ENCODE measurements at places on chromosomes 7 and 10. TPM values are rescaled to one million over a fixed set of nuclear protein-coding genes. Genes with fewer than 3 reads are reported as not detected.

GRM3 gene
- total RNA-seq: not detected

DNA sequence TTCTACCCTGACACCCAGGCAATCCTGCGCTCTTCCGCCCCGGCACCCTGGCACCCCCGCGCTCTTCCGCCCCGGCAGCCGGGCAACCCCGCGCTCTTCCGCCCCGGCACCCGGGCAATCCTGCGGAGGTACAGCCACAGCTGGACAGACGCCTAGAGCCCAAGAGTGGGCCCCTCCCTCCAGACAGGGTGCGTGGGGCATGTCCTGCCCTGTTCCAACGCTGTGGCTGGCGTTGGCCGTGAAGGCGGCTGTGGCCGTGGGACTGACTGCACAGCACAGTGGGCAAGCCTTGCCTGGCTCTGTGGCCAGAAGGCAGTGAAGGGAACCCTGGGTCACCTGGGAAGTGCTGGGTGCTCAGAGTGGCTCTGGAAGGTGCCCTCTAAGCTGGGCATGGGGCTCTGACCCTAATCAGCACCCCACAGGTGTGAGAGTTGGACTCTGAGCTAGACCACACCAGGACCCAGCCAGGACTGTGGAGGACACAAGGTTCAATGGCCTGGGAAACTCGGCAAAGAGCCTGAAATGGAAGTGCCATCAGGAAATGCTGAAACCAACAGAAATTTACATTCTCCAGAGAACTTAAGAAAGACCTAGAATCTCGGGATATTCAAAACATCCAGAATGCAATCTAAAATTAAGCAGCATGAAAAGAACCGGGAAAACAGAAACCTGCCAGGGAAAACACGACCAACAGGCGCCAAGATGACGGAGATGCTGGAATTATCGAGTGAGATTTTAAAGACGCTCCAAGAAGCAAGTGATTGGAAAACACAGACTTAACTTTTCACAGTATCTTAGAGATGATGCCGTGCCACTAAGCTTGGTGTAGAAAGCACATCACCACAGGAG lies 253.6 kb downstream of the ELFN1 start:
- peaks cover 15% of the 10 kb centered on the region for H3K4me1 ChIP-seq
- H3K27ac ChIP-seq: no peak overlapping the region
- 0 out of 3 replicates have a peak, but pooled peaks cover 6% of the 10 kb centered on the region for H3K36me3 ChIP-seq
- H3K27me3 ChIP-seq: no peaks in the 10 kb centered on the region
- no peak for DNase-seq

DNA sequence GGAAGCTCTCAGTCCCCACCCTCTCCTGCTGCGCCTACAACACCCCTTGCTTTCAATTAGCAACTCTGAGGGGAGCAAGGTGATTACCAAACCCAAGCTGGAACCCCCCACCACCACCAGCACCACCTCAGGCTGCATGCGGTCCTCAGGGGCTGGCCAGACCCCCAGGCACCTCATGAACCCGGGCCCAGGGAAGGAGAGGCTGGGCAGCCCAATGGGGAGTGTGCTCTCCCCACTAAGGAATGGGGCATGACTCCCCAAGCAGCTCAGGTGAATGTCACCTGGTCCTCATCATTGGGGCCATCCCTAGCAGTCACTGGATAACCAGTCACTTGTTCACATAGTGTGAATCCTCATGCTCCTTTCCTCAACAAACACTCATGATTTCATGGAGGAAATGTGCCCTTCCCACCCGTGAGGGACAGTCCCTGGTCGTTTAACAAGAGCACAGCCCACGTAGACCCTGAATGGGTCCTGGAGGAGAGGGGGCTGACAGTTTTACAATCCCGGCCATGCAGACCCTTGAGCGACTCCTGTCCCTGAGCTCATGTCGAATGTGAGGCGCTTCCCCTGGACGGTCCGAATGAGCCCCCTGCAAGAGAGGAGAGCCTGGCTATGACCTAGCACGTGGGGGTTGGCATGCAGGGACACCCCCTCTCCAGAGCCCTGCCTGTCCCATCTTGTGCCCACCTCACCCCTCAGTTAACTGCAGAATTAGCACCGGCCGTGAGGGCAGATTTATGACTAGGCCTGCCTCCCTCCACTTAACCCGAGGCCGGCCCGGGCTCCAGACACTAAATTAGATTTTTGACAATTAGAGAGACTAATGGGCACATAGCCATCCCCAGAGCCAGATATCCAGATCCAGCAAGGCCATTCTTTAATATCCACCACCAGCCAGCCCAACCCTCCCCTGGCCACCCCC lies 29.1 kb downstream of the POLL start:
- H3K4me3 ChIP-seq: no peak overlapping the region
- no peaks in the 10 kb centered on the region for H3K27me3 ChIP-seq
- H3K4me1 ChIP-seq: peaks cover 9% of the 10 kb centered on the region

- peaks cover 70% of the 10 kb centered on the region for H3K27me3 ChIP-seq
- H3K4me3 ChIP-seq: no peak overlapping the region
- H3K36me3 ChIP-seq: no peaks in the 10 kb centered on the region
- no peak overlapping the region for H3K27ac ChIP-seq
Observed at GRCh38 chr7:98864731-98865453, 4.9 kb downstream of the TMEM130 start.

DNA sequence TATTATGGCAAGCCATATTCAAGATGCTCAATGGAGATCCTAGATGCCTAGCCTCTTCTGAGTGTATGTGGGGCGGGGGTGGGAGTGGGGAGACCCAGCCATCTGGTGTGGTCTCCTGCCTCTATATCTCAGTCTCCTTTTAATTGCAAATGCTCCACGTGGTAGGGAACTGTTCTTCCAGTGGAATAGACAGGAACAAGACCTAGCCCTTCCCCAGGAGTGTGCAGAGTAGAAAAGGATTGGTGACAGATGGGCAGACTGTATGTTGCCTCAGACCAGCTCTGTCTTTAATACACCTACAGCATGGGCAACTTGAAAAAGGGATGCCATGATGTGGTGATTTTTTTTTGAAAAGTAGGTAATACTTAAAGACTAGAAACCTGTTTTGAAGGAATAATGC lies 12.6 kb downstream of the CYP3A5 start:
- H3K36me3 ChIP-seq: no peaks in the 10 kb centered on the region
- no peaks in the 10 kb centered on the region for H3K27me3 ChIP-seq
- peaks cover 34% of the 10 kb centered on the region for H3K4me1 ChIP-seq
- no peak overlapping the region for H3K4me3 ChIP-seq
- no peak overlapping the region for H3K27ac ChIP-seq

PCGF6 gene
- total RNA-seq: 18.1 TPM

DNA sequence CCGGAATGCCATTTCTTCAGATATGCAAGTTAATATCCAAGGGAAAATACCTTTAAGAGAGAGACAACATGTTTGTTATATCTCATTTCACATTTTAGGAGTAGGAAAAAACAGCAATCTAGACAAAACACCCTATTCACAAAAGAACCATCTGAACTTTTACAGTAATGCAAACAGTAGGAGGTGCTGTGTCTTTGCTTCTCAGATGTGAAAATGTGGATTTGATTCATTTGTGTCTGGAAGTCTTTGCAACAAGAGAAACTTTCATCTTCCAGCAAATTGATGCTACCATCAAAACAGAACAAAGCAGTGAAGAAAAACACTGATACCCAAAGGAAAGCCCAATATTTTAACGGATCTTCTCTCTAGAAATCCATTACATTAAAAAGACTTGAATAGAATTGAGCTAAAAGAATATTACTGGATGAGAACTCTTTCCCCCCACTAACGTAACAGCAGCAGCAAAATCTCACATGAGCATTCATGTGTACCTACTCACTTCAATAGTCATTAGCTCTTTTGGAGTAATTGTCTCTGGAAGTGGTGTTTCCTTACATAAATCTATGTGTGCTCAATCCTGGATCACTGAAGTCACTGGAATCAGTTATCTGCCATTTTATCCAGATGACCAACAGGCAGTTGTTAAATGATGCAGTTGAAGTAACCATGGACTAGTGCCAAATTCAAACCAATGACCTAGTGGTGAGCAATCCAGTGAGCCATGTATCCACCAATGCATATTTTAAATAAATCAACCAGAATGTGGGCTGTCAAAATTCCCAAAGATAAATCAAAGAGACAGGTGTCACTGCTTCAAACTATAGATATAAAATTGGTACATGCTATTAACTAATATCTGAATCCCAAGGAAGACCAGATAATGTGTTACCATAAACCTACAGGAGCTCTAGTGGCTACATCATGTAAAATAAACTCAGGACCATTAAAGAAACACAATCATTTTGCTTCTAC lies 1.8 kb downstream of the SEMA3C start:
- no peaks in the 10 kb centered on the region for H3K4me1 ChIP-seq
- no peaks in the 10 kb centered on the region for H3K36me3 ChIP-seq
- DNase-seq: no peak
- H3K27ac ChIP-seq: no peak overlapping the region
- H3K4me3 ChIP-seq: no peak overlapping the region

GRCh38 chr10:79385392-79385795 lies 38.1 kb downstream of the PPIF start:
- peaks cover 10% of the 10 kb centered on the region for H3K27me3 ChIP-seq
- no peak overlapping the region for H3K4me3 ChIP-seq
- DNase-seq: peak; percentile 7
- peaks cover 24% of the 10 kb centered on the region for H3K4me1 ChIP-seq
- H3K36me3 ChIP-seq: no peaks in the 10 kb centered on the region

DNA sequence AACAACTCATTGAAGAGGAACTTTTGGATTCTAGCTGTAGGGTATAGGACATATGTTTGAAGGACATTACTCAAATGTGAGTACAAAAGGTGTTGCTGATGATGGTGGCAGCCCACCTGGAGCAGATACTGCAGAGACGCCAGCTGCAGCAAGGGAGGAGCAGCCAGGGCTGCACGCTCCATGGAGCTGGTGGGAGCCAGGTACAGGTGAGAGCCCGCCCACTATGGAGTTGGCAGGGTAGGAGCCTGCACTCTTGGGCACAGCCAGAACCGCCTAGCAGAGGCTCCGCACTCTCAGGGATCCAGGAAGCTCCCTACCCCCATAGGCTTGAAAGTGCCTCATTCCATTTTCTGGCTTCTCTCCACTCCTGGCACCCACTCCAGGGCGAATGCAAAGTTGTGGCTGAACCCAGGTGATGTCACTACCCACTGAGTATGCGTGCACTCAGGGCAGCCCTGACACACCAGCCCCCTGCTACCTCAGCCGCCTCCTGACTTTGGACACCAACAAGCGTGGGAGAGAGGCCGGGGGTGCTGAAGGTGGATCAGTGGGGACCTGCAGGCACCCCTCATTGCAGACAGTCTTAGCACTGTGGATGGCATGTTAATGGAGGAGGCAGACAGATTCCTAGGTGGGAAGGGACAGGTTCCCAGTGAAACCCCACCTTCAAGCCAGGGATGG lies 761.1 kb downstream of the IPMK start:
- no peak overlapping the region for H3K27ac ChIP-seq
- H3K36me3 ChIP-seq: no peaks in the 10 kb centered on the region
- no peak overlapping the region for H3K4me3 ChIP-seq

DNA sequence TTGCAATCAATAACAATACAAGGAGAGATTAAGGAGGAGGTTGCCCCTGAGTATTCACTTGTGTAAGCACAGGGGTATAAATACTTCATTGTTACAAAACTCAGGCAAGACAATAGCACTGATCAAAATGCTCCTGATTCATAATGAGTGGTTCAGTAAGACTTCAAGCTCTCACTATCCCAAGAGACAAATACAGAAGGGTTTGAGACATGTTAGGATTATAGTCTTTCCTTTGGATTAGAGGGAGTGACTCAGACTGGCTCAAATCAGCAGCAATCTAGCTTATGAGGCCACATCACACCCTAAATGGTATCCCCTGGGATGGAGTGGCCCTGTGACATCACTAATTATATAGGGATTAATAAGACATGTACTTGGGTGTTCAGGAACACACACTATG lies 167.2 kb upstream of the HGF start:
- no peak overlapping the region for H3K4me3 ChIP-seq
- no peaks in the 10 kb centered on the region for H3K4me1 ChIP-seq
- H3K36me3 ChIP-seq: no peaks in the 10 kb centered on the region
- no peaks in the 10 kb centered on the region for H3K27me3 ChIP-seq
- no peak overlapping the region for H3K27ac ChIP-seq
- DNase-seq: no peak

GRCh38 chr7:45239486-45239885 lies 81.9 kb downstream of the RAMP3 start:
- DNase-seq: no peak
- peaks cover 7% of the 10 kb centered on the region for H3K4me1 ChIP-seq
- no peak overlapping the region for H3K27ac ChIP-seq
- peaks cover 9% of the 10 kb centered on the region for H3K27me3 ChIP-seq

DNA sequence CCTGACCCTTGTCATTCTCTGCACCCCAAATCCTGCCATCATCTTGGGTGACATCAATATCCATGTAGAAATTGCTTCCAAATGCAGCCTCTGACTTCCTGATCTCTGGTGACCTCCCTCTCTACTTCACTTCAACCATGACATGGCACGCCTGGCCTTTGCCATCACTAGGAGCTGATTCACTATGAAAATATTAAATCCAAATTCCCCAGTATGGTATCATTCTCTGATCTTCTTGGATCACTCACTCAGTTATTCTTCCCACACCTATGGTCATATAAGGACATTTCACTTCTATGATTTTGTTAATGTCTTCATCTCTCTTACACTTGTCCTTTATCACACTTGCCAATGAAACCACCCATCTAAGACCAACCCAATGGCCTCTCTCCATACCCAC lies 73.7 kb upstream of the ODAD2 start:
- H3K4me1 ChIP-seq: no peaks in the 10 kb centered on the region
- DNase-seq: no peak
- no peaks in the 10 kb centered on the region for H3K36me3 ChIP-seq
- no peak overlapping the region for H3K27ac ChIP-seq
- no peak overlapping the region for H3K4me3 ChIP-seq

GRCh38 chr10:86258499-86258898 lies 108.1 kb downstream of the GRID1 start:
- peak; percentile 28 for DNase-seq
- no peaks in the 10 kb centered on the region for H3K36me3 ChIP-seq
- no peaks in the 10 kb centered on the region for H3K27me3 ChIP-seq
- H3K27ac ChIP-seq: no peak overlapping the region
- peaks cover 4% of the 10 kb centered on the region for H3K4me1 ChIP-seq
- H3K4me3 ChIP-seq: no peak overlapping the region

GRCh38 chr7:22295402-22296264 lies 61.3 kb downstream of the RAPGEF5 start:
- DNase-seq: no peak
- peaks cover 7% of the 10 kb centered on the region for H3K27me3 ChIP-seq
- H3K36me3 ChIP-seq: no peaks in the 10 kb centered on the region
- H3K4me1 ChIP-seq: no peaks in the 10 kb centered on the region
- no peak overlapping the region for H3K4me3 ChIP-seq
- no peak overlapping the region for H3K27ac ChIP-seq
